ENCODE measurements at places on chromosomes 16 and 17.

DNA sequence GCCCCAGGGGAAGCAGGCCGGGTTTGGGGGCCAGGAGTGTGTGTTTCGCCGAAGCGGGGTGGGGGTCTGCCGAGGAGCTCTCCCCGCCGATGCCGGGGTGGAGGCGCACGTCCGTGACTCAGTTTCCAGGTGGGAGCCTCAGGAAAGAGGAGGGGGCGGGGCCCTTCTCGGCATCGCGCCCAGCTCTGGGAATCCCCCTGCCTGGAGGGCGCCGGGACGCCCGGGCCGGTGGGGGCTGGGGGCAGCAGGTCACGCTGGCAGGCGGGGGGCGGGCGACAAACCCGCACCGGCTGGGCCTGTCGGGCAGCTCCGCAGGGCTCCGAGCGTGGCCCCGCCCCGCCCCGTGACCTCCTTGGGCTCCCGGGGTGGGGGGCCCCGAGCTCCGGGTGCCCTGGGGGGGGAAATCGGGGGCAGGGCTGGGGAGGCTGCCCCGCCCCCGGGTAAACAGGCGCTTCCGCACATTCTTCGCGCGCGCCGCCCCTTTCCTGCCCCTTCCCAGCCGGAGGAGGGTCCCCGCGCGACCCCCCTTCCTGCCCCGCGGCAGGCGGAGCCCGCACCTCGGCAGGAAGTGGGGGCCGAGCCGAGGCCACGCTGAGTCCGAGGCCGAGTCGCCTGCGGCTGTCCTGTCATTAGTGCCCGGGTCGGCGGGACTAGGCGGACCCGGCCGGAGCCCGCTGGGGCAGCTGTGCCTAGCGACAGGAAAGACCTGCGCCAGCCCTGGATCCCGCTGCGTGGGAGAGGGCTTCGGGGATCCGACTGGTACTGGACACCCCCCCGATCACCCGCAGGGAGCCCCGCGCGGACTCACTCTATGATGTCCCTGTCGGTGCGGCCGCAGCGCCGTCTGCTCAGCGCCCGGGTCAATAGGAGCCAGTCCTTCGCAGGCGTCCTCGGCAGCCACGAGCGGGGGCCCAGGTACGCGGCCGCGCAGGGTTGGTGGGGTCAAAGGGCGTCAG is 9.3 kb downstream of the RIPOR1 start:
- DNase-seq, result peak; percentile 87

DNA sequence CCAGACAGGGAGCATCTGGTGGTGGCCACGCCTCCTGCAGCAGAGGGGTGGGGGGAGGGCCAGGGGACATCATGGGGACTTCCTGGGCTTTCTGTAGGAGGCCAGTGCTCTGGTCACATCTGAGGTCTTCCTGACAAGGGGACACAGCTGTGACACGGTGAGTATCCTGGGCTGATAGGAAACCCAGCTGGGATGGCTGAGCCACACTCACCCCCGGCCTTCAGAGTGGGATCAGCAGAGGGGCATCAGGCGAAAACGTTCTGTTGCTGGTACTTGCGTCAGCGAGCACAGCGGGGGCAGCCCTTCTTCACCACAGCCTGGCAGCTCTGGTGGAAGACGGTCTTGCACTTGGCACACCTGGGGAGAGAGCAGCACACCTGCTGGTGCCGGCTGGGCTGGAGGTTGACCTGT is 122.9 kb upstream of the SMURF2 start:
- DNase-seq, result peak; percentile 88

GRCh38 chr17:81515530-81516041 is 3.0 kb upstream of the ACTG1 start:
- DNase-seq, result no peak

DNA sequence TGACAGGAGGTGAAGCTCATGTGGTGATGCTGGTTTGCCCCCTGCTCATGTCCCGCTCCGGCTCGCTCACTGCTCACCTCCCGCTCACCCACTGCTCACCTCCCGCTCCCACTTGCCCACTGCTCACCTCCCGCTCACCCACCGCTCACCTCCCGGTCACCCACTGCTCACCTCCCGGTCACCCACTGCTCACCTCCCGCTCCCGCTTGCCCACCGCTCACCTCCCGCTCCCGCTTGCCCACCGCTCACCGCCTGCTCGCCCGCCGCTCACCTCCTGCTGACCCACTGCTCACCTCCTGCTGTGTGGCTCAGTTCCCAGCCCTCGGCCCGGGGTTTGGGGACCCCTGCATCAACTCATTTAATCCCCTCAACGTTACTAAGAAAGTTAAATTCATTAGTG is 39.1 kb upstream of the SHISA9 start:
- DNase-seq, result no peak

DNA sequence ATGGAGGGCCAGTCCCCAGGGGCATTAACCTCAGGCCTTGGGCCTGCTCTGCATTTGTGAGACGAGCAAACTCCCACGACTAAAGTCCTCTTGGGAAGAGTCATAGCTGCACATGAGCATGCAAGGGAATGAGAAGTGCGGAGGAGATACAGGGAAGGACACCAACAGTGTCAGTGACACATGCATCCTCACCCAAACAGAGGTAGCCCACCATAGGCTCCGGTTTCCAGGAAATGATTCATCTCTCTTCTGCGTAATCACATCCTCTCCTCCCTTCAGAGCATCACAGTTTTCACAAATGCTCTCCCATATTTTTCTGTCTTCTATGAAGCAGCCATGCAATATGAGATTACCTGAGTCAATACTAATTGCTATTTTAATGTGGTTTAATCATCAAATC is 725.7 kb upstream of the GOT2 start:
- no peak for DNase-seq

DNA sequence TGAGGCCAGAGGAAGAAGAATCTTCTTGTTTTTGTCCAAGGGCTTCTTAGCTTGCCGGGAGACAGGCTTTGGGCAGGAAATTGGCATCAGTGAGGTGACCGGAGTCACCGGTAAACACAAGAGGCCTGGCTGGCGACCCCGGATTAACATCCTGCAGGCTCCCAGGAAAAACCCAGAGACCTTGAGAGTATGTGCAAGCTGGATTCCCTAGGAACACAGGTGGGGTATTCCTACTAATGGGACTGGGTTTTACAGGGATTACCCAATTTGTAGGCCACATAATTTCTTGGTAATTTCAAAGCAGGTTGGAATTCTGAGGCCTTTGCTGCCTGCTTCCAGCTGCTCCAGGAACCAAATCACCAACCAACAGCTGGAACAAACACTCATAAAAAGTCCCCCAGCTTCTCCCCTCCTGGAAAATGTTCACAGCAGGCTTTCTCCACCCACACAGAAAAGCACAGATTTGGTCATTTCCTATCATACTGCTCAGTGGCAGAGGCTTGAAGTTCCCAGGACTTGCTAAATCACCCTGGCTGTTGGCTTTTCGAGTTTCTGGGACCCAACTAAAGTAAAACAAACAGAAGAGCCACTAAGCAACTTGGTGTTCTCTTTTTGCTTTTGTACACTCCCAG is 258.8 kb downstream of the IRF8 start:
- no peak for DNase-seq

Measured in vagina (tissue), 2 donors.